ENCODE measurements at places on chromosomes 7 and 10.
A peak's percentile ranks its signal among the peaks of the same experiment; 100 is the strongest.

- DNase-seq: no peak
Measured at GRCh38 chr7:90743626-90744025, 147.5 kb downstream of the CDK14 start.

DNA sequence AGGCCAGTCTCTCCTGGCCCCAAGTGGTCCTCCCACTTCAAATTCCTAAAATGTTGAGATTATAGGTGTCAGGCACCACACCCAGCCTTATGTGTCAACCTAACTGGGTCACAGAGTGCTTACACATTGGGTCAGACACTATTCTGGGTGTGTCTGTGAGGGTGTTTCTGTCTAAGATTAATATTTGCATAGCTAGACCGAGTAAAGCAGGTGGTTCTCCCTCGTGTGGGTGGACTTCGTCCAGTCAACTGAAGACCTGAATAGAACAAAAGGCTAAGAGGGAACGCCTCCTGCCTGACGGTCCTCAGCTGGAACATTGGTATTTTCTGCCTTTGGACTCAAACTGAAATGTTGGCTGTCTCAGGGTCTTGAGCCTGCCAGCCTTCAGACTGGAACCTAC lies 11.5 kb downstream of the PPIF start:
- DNase-seq: no peak

- DNase-seq: no peak
Measured at GRCh38 chr7:45021604-45022296, 21.7 kb downstream of the CCM2 start.

DNA sequence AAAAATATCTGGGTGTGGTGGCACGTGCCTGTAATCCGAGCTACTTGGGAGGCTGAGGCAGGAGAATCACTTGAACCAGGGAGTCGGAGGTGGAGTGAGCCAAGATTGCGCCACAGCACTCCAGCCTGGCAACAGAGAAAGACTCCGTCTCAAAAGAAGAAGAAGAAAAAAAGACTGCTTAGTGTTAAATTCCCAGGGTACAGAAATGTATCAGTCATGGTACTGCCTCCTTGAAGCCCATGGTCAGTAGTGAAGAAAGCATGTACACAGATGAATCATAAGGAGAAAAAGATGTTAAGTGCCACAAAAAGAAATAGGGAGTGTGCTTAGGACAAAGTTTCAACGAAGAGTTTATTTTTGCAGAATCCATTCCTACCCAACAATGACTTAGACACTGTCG lies 62.5 kb upstream of the KMT2E start:
- DNase-seq: no peak

DNA sequence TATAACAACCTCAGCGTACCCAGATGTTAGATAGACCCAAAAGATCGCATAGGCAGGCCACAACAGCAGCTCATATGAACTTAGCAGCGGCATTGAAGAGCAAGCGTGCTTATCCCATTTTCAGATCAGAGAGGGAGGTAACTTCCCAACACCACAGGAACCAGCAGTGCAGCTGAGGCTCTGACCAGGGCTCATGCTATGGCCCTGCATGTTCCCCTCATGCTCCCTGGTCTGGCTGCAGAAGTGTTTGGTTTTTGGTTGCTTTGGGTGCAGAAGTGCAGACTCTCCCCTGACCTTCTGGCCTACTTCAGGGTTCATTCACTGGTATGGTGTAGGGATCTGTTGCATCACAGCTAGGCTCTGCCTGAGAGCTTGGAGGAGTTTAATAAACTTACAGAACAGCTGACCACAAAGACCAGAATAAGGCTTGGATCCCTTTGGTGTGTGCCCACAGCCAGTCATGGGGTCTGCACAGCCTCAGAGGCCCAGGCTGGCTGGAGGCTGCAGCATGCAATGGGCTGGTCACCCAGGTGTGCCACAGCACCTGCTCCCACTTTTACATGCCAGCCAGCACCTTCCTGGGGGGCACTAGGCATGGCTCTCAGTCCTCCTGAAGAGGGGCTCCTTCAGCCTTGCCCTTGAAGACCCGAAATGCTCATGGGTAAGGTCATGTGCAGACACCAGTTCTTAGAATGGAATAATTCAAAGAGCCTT lies 9.1 kb upstream of the CXCL12 start:
- no peak for DNase-seq

- peak; percentile 24 for DNase-seq
Measured at GRCh38 chr10:119428789-119429188, 113.7 kb downstream of the RGS10 start.

All from LoVo (cell line).